Hypothalamus (tissue), 51 donors: ENCODE measurements at places on chromosomes 11 and 22.

DNA sequence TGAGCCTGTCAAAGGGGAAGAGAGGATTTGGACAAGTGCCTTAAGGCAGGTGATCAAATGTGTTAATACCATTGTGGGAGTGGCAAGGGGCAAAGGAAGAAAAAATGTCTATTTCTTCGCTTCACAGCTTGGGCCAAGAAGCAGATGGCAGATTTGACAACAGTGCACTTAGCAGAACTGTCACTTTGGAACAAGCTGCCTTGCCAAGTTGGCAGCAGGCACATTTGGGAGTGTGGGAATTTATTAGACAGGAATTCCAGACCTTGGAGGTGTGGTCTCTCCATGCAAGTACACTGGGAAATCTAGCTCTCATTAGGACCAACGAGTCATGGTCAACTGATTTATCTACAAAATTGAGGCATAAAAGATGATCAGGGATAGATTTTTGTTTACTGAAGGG lies 265.1 kb downstream of the NELL1 start:
- no peak for DNase-seq

- no peak for DNase-seq
Measured at GRCh38 chr11:69380921-69381581, 87.1 kb downstream of the MYEOV start.

DNA sequence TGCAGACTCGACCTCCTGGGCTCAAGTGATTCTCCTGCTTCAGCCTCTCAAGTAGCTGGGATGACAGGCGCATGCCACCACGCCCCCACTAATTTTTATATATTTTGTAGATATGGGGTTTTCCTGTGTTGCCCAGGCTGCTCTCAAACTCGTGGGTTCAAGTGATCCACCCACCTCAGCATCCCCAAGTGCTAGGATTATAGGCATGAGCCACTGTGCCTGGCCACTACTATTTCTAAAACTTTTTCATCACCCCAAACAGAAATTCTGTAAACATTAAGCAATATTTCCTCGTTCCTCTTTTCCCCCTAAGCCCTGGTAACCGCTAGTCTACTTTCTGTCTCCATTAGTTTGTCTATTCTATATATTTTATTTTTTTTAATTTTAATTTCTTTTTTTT lies 9.0 kb upstream of the ATG16L2 start:
- DNase-seq = no peak

GRCh38 chr11:134445601-134446325 lies 33.7 kb upstream of the B3GAT1 start:
- DNase-seq = no peak

DNA sequence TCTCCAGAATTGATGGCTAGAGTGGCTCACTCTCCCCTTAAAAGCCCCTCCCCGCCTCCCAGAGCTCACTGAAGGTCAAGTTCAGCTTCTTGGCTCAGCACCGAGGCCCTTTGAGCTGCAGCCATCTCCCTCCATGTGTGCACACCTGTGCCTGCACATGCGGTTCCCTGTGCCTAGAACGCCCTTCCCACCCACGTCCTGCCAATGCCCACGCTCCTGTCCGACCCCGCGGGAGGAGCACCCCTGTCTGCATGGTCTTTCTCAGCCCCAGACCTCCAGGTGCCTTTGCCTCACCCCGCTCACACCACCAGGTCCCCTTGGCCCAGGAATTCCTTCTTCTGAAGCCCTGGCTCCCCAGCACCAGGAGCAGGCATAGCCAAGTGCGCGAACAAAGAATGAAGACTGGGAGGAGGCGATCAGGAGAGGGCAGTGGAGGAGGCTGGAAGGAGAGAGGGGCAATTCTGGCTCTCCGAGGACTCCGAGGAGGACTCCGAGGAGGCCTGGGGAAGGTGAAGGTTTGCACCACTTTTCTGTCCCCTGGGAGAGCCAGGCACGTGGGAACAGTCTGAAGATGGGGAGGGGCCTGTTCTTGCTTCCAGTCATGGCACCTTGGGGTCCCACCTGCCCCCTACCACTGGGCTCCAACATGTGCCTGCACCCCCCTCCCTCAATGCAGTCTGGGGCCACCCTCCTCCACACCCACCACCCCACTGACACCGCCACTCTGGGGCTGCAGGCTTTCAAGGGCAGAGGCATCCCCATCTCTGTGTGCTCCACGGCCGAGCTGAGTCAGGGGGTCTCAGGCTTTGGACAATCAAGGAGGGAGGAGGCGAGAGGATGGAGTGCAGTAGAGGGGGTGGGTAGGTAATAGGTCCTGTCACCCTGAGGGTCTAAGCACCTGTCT lies 17.7 kb downstream of the IGF2 start:
- no peak for DNase-seq

GRCh38 chr11:6864438-6864837 lies 1.6 kb downstream of the OR10A2 start:
- no peak for DNase-seq

DNA sequence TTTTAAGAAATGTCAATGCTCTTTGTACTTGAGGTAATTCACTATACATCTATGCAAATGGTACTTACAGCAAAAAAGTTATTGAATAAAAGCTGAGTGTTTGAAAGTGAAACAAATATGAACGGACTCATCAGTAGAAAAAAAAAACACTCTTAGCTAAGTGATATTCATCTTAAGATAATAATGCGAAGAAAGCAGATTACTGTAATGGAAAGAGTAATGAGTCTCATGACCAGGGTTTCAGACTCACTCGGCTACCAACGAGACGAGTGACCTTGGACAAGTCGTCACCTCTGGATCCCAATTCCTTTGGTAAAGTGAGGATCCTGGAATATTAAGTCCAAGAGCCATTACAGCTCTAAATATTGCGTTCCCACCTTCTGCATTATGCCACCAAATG lies 57.0 kb downstream of the PACSIN2 start:
- no peak for DNase-seq

DNA sequence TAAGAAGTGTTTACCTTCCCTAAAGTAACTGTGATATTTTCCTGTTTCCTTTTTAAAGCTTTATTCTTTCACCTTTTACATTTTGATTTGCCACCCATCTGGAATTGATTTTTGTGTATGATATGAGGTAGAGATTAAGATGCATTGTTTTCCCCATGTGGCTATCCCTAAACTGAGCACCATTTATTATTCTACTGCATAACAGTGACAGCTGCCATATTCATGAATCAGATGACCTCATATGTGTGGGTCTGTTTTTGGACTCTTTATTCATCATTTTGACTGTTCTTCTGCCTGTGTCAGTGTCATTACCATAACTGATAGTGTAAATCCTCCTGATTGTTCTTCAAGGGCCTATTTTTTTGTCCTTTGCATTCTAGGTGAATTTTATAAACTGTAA lies 50.8 kb downstream of the HIPK3 start:
- DNase-seq = no peak

- DNase-seq = no peak
Measured at GRCh38 chr22:27397036-27397953, 404.3 kb downstream of the MN1 start.

- DNase-seq = no peak
Measured at GRCh38 chr11:94558932-94559331, 8.2 kb upstream of the PIWIL4 start.

DNA sequence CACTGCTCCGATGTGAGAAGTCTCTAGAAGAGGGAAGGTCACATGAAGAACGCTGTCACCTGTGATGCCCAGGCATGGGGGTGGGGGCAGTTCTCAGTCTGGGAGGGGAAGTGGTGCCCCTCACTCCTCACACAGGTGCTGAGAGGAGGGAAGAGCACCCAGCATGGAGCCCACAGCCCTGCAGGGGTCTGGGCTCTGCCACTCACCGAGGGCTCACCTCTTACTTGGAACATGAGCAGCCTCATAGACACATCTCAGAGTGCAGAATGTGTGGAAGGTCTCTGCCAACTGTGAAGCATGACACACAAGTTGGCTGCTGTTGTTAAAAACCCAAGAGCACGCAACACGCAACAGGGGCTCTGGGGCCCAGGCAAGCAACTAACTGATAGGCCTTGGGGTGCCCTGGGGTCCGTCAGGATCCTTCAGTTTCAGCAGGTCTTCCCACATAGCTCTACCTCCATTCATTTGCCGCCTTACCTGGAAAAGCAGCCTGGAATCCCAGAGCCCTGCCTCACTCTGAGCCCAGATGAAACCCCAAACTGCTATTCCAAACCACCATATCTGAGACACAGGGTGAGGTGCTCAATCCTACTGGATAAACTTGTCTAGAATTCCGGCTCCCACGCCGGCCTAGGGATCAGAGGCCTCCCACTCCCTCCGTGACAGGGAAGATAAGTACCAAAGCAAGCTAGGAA lies 17.5 kb upstream of the TMPRSS4 start:
- no peak for DNase-seq

- no peak for DNase-seq
Measured at GRCh38 chr11:46898396-46899095, 19.8 kb downstream of the LRP4 start.

DNA sequence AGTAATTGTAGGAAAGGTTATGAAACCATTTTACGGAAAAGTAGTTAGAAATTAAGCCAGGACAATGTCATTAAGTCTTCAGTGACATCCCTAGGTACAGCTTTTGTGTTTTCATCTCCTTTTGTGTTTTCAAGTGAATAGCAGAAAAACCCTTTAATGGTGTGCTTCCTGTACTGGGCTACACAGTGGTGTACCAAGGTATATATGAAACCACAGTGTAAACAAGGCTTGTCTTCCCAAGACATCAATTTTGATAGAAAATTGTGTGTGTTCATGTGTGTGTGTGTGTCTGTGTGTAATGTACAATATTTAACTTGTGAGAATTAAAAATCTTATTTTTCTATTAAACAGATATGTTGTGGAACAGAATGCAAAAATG lies 8.9 kb downstream of the MRPL17 start:
- no peak for DNase-seq

DNA sequence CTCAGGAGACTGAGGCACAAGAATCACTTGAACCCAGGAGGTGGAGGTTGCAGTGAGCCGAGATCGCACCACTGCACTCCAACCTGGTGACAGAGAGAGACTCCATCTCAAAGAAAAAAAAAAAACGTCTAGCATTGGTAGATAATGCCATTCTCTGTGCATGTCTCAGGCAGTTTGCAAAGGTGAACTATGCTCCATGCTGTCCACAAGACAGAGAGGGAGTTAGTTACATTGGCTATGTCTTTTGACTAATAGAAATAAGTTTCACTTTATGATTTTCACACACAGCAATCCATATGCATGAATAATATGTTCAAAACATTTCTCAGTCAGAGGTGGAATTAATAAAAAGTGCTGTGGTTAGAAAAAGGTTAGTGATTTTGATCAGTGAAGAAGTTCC lies 591.4 kb downstream of the ETS1 start:
- DNase-seq = no peak

- DNase-seq = no peak
Measured at GRCh38 chr22:49197986-49198704, 629.5 kb downstream of the BRD1 start.

- no peak for DNase-seq
Measured at GRCh38 chr22:49264696-49265095, 563.0 kb downstream of the BRD1 start.

DNA sequence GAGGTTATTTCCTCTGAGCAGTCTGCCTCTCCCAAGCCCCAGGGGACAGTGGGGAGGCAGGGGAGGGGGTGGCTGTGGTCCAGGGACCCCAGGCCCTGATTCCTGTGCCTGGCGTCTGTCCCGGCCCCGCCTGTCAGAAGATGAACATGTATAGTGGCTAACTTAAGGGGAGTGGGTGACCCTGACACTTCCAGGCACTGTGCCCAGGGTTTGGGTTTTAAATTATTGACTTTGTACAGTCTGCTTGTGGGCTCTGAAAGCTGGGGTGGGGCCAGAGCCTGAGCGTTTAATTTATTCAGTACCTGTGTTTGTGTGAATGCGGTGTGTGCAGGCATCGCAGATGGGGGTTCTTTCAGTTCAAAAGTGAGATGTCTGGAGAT lies 3.1 kb downstream of the PIM3 start:
- no peak for DNase-seq

GRCh38 chr22:22798232-22798616 lies 89.4 kb upstream of the IGLL5 start:
- DNase-seq = no peak

GRCh38 chr11:128269466-128269865 lies 317.9 kb downstream of the ETS1 start:
- DNase-seq = no peak

DNA sequence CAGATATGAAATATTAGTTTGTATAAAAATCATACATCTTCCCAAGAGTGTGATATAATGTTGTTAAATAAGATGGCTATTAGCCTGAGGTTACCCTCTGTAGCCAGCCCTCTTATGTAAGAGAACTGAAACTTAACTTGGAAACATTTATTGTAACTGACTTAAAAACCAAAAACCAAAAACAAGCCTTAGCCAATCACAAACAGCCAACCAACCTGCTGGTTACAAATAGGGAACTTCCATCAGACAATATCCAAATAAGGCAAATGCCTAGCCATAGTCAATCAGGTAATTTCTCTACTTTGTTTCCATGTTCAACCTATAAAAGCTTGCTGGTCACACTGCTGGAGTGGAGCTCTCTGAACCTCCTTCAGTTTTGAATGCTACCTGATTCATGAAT lies 14.1 kb downstream of the KBTBD3 start:
- no peak for DNase-seq

- DNase-seq = no peak
Measured at GRCh38 chr11:85787809-85788760, 22.9 kb downstream of the SYTL2 start.

DNA sequence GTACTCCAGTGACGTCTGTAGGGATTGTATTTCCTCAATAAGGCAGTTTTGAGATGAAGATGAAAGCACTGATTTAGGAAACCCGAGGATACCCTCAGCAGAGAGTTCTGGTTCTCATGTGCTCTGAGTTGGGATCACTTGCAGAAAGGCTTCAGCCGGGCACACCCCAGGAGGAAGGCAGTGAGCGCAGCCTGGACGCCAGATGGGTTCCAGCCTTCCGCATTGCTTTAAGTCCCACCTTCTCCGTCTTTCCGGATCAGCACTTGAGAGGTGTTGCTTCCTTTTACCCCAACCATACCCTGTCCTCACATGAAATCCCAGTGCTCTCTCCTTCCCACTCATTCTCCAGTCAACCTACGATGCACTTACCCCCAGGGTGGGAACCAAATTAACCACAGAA lies 239.5 kb upstream of the CADM1 start:
- no peak for DNase-seq

GRCh38 chr22:43296276-43296902 lies 46.8 kb downstream of the SCUBE1 start:
- no peak for DNase-seq
